ENCODE measurements at places on chromosomes 3 and 15.

DNA sequence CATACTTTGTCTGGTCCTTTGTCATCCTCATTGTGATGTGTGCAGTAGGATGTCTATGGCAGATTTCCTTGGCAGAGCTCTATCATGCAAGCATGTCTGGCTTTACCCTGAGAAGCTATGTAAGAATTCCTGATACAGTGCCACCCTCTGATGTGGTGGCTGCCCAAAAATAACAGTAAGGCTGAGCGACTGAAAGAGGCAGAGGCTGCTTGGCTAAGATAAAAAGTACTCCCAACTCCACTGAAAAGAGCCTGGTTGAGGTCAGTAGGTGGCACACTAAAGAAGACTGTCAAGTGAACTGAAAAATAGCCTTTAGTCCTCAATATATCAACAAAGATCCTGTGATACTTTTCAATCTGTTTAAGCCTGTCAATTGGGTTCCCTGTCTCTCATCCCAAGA is 31.7 kb downstream of the BTLA start:
- no peak for DNase-seq

DNA sequence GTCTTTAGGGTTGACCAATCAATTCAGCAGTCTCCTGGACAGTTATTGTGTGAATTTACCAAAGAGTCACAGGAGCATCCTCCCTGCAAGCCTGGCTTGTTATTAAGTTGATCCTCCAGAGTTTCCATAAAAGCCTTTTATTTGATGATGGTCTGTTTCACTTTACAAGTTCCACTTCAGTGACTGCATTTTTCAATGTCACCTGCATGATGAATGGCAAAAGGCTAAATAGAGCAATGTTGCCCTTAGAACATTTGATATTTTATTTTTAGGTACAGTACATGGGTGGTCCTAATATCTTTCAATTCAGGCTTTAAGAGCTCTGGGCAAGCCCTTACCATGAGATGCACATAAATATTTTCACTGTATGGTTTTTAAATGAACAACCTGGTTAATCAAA is 22.6 kb downstream of the GUCA1C start:
- no peak for DNase-seq

- DNase-seq: peak; percentile 52
Measured at GRCh38 chr3:53287131-53287629, 31.4 kb upstream of the TKT start.

DNA sequence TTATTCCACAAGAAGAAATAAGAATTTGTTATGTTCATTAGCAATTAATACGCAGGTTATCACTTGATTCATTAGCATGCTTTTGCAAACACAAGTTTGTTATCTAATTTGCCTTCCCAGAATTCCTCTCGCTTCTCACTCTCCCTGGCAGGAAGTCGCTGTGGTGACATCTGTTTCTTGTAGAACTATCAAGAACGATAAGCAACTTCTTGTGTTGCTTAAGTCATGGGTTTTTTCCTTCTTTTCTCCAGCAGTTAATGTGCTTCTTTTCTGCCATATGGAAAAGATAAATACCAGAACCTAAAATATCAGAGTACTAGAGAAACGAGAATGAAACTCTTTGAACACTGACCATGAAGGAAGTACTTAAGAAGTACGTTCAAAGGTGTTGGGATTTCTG is 99.8 kb upstream of the CHMP2B start:
- no peak for DNase-seq

DNA sequence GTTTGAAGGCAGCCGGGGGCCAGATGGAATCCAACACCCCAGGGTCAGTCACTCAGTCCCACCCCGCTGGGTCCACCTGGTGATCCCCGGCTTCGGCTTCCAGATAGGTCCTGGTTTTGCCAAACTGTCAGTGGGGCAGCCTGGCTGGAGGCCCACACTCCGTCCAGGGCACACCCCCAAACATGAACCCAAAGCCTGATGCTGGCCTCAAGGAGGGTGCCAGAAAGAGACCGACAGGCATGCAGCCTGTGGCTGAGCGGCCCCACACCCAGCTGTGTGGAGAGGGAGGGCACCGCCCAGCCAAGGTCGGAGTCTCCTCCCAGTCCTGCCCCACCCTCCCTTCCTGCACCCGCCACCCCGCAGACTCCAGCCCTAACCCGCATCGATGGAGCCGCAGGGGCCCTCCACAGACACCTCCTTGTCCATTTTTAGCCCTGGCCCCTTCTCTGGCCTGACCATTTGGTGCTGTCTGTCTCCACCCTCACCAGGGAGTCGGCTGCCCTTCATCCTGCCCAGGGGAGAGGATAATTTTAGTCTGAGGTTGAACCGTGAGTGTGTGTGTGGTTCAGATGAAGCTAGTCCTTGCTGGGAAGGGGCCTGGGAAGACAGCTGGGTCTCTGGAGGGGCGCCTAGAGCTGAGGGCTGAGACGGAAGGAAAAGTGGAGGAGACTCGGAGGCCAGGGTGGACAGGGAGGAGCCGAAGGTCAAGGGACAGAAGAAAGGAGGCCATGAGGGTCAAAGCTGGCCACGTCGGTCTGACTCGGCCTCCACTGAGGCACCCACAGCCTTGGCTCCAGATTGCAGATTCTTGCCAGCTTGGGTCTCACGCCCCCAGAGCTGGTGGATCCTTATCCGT is 23.1 kb downstream of the TNK2 start:
- DNase-seq: no peak
